AG09309 (cell line): ENCODE measurements at places on chromosomes 11 and 22.

DNA sequence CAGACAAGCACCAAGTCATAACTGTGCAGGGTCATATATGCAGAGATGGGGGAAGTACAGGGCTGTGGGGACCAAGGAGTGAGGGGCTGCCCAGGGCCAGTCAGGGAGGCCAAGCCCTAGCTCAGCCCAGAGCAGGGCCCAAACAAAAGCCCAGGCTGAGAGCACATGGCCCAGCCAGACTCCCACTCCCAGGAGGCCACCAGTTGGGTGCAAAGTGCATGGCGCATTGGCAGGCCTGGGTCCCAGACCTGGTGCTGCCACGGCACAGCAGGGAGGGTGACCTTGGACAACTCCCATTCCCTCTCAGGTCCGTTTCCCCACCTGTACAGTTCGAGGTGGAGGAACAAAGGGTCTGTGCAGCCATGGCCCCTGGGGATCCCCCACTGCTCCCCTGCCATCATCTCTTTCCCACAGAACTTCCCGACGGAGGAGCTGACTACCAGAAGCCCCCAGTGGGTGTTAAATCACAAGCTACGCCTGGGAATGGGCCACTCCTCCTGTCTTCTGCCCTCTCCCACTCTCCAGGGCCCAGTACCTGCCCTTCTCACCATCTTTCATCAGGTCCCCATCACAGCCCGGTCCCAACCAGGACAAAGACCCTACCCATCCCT is 608 bp downstream of the NIPSNAP1 start:
- DNase-seq, result no peak

DNA sequence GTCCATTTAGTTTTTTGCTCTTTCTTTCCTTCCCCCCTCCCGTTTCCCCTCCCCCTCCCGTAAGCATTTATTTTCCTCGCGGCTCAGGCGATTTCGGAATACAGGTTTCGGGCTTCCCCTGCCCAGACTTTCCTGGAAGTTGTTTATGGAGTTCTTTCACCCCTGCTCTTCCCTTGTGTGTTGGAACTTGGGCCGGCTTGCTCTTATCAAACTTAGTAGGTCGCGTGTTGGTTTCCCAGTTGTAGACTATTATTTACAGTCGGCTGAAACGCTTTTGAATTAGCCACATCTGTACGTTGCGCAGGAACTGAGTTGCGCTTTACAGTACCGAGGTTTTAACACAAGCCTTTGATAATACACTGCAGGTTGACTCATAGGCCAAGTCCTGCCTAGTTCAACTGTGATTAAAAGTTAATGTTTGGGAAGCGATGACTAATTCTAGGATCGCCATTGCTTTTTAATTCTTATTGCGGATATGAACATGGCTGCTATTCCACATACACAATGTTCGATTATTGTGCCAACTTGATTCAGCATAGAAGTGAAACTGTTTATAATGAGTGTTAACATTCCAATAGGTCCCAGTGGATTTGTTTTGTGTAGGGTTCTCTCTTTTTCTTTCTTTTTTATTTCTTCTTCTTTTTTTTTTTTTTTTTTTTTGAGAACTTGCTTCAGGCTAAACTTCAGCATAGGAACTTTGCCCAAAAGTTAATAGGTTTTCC is 1.7 kb downstream of the YAP1 start:
- DNase-seq, result peak; percentile 68

DNA sequence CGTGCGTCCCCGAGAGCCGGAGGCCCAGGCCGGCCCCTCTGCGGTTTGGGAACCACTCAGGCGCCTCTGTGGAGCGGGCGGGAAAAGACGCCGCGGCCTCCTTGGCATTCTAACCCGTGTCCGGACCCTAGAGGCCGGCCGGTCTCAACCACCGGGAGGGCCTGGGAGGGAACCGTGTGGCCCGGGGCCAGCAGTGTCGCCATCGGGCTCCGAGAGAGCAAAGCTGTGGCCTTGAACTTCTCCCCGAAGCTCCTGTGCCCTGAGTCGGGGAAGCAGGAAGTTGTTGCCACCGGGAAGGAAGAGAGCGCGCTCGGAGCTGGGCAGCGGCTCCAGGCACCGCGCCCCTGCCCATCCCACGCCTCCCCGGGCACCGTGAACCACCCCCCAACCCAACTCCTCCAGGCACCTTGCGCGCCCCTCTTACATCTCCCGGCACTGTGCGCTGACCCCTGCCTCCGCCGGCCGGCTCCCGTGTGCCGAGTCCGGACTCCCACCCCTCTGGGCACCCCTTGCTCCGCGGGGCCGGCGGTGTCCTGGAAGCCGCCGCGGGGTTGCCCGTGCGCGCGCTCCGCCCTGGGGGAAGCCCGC is 80.0 kb upstream of the PPARA start:
- no peak for DNase-seq

GRCh38 chr11:81787584-81788049 is 946.0 kb downstream of the FAM181B start:
- DNase-seq, result no peak

GRCh38 chr11:34314936-34315335 is 42.9 kb downstream of the ABTB2 start:
- DNase-seq, result no peak

DNA sequence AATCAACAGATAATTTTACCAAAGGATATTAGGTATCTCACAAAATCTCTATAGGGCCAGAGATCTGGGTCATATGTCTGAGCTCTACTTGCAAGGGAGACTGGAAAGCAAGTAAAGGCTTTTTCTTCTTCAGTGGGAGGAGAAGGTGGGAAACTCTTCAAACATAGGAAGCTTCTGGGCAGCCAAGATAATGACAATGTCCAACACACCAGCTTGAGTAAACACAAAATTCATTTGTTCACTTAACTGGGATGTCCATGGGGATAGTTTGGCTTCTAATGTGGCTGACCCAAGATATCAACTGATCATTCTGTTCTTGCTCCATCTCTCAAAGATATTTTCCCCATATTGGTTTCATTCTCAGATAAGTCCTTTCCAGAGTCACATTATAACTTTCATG is 37.4 kb downstream of the OR2AT4 start:
- no peak for DNase-seq

DNA sequence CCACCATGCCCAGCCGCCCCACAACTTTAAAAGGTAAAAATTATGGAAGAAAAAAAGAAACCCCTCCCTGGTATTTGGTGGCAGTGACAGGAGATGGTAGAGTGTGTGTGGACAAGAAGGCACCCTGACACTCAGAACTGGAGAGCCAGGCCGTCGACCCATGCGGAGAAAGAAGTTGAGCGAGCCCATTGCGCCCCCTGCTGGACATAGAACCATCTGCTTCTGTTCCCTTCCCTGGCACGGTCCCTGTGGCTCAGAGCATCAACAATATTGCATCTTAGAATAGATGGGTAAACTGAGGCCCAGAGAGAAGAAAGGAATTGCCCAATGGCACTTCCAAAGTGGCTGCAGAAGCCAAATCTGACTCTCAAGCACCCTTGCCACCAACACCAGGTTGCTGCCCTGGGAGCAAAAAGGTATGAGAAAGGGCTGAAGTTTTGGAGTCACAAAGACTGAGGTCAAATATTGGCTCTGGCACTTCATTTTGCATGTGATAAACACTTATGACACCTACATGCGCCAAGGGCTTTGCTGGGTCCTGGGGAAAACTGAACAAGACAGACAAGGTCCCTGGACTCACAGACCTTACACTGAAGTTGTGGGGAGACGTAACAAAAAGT is 8.6 kb downstream of the MRPL11 start:
- DNase-seq, result no peak

GRCh38 chr11:129973068-129973467 is 29.6 kb downstream of the PRDM10 start:
- DNase-seq, result no peak

DNA sequence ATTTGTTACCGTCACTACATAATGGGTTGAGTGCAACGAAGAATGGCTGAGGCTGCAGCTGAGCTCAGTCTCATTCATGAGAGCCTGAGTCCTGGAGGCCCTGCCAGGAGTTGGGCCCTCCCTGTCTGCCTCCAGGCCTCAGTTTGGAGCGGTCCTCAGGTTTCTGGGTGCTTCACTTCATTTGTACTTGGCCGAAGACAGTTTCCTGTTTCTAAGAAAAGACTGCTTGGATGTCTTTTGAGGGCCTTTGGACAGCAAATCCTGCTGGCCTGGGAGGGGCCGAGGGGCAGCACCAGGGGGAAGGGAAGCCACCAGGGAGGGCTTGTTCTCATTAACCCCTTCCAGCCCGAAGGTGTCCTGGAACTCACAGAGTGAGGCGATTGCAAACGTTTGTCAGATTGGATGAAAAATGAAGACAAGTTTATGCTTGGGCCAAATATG is 163.1 kb downstream of the ETS1 start:
- no peak for DNase-seq

DNA sequence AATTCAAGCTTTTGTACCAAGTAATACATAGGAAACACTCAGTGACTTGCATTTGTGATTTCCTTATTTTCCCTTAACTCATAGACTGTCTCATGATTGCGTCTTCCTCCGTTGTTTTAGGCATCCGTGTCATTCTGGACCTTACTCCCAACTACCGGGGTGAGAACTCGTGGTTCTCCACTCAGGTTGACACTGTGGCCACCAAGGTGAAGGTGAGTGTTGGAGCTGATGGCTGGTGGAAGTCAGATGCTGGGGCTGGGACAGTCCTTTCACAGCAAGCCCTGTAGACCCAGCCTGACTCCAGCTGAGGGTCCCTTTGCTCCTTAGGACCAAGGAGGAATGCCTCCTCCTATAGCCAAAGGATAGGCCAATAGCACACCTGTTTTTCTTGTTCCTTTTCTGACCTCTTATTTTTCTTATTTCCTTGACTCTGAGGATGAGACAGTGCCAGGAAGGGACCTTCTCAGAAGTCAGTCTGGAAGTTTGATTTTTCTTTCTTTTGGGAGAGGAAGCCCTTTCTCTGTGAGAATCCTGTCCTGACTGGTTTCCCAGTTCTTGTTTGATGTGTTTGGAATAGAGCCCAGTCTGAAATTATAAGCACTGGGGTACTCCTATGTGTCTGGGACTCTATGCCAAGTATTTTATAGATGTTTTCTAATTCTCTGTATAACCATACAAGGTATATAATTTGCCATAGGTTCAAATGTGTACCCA is 2.2 kb downstream of the SLC3A2 start:
- DNase-seq, result no peak

DNA sequence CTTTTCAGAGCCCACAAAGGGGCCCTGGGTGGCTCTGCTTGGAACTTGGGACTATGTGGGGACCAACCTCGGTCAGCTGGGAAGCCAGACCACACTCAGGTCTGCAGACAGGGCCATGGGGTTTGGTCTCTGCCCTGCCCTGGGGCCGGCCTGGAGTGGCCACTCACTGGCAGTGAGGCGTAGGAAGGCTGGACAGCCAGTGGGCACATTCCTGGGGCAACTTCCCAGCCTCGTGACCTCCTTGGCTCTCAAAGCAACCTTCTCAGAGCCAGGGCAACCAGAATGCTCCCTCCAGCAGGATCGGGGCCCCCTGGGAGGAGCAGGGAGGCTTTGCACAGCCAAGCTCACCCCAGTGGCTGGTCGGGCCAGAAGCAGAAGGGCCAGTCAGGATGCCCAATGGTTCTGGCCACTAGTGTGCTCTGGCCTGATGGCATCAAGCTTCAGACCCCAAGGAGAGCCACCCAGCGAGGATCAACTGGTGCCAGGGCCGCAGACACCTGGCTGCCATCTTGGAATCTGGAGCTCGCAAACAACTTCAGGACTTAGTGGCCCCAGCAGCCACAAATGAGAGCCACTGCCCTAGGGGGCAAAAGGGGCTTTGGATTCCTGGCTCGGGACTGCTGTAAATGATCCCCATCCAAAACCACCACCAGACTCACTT is 87.1 kb downstream of the MYEOV start:
- DNase-seq, result no peak

DNA sequence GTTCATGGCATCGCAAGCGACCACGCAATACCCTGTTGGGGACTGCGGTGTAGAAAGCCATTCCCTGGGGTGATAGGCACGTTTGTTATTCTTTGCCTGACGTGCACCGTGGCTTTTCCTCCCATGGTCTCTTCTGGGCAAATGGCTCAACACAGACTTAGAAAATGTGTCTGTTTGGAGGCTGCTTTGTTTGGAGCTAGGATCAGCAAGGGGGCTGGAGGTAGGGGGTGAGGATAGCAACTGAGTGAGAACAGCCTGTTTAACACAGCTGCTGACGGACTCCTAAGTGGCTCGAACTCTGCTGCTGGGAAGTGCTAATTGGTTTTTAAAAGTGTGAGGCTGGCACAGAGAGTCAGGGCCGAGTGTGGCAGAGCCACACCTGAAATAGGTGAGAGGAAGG is 16.1 kb upstream of the CHRM4 start:
- no peak for DNase-seq

GRCh38 chr11:1748636-1749394 is 1.6 kb downstream of the IFITM10 start:
- DNase-seq, result no peak

DNA sequence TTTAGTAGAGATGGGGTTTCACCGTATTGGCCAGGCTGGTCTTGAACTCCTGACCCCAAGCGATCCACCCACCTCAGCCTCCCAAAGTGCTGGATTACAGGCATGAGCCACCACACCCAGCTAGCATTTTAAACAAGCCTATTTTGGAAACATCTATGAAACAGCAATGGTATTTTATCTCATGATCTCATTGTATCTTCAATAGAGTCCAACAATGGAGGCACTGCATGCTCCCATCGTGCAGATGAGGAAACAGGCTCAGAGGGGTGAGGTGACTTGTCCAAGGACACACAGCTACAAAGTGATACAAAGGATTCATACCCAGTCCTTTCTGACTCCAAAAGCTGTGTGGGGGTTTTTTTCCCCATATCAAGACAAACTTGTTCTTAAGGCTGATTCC is 39.0 kb upstream of the RTL6 start:
- DNase-seq, result no peak
